Left hindlimb (tissue), 1 donor: ENCODE measurements at places on chromosomes 1 and 21.

DNA sequence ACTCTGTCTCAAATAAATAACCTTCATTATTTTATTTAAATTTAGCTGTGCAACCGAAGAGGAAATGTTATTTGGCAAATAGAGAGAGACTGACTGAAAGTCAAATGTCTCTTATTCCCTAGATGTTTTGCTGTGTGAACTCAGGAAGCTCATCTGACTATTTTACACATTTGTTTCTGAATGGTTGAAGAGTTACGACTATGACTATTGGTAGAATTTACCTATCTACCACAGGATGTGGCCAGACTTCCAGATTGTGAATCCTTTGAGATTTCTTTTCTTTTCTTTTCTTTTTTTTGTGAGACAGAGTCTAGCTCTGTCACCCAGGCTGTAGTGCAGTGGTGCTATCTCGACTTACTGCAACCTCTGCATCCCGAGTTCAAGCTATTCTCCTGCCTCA is 5.3 kb upstream of the SDE2 start:
- no peak for DNase-seq

DNA sequence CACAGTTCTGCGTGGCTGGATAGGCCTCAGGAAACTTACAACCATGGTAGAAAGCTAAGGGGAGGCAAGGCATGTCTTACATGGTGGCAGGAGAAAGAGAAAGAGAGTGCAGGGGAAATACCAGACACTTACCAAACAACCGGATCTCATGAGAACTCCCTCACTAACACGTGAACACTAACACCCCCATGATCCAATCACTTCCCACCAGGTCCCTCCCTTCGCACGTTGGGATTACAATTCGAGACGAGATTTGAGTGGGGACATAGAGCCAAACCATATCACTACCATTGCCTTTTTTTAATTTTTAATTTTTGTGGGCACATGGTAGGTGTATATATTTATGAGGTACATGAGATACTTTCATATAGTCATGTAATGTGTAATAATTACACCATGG is 23.8 kb upstream of the PPP1R8 start:
- no peak for DNase-seq

DNA sequence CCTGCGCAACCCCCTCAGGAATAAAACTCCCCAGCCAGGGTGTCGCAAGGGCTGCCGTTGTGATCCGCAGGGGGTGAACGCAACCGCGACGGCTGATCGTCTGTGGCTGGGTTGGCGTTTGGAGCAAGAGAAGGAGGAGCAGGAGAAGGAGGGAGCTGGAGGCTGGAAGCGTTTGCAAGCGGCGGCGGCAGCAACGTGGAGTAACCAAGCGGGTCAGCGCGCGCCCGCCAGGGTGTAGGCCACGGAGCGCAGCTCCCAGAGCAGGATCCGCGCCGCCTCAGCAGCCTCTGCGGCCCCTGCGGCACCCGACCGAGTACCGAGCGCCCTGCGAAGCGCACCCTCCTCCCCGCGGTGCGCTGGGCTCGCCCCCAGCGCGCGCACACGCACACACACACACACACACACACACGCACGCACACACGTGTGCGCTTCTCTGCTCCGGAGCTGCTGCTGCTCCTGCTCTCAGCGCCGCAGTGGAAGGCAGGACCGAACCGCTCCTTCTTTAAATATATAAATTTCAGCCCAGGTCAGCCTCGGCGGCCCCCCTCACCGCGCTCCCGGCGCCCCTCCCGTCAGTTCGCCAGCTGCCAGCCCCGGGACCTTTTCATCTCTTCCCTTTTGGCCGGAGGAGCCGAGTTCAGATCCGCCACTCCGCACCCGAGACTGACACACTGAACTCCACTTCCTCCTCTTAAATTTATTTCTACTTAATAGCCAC is 696 bp downstream of the TGFB2 start:
- DNase-seq, result peak; percentile 79

GRCh38 chr1:186535388-186536133 is 74.6 kb upstream of the PDC start:
- DNase-seq, result no peak

- DNase-seq, result no peak
Observed at GRCh38 chr21:23217597-23217996, 2219.4 kb downstream of the NCAM2 start.

DNA sequence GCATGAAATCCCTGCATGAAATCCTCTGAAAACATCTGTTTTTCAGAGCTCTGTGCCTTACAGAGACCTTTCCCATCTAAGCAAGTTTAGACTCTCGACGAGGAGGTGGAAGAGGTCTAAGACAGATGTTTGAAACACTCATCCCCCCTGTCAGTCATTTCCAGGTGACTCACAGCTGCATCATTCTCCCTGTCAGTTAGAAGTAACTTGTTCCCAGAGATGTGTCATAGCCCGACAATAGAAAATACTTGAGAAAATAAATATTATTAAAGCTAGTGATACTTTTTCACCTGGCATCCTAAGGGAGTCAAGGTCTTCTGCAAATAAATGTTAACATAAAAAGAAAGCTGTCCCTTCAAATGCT is 41.6 kb upstream of the SEC16B start:
- no peak for DNase-seq
